ENCODE measurements at places on chromosomes 3 and 15. TPM values are rescaled to one million over a fixed set of nuclear protein-coding genes. Genes with fewer than 3 reads are reported as not detected.

DNA sequence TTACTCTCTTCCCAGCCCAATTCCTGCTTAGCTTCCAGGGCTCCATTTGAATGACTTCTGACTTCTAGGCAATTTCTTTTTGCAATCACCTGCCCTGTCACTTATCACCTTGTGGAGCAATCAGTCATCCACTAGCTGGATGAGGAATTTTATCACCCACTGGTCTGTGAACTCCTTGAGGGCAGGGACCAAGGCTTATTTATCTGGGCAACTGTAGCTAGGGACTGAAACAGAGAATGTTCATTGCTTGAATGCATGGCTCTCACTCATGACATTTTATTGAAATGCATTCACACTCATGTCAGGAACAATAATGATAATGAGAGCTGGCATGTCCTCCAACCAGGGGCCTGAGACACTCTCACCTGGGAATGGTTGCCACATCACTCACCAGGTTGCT lies 15.5 kb downstream of the TNFAIP8L3 start:
- no peak for DNase-seq

GRCh38 chr3:156395961-156396710 lies 158.8 kb downstream of the SSR3 start:
- no peak for DNase-seq

GRCh38 chr3:171454041-171454440 lies 6.2 kb downstream of the TNIK start:
- no peak for DNase-seq

- DNase-seq = no peak
Measured at GRCh38 chr3:150067561-150067960, 96.9 kb upstream of the PFN2 start.

GRCh38 chr3:151356794-151357462 lies 27.6 kb upstream of the P2RY13 start:
- no peak for DNase-seq

DNA sequence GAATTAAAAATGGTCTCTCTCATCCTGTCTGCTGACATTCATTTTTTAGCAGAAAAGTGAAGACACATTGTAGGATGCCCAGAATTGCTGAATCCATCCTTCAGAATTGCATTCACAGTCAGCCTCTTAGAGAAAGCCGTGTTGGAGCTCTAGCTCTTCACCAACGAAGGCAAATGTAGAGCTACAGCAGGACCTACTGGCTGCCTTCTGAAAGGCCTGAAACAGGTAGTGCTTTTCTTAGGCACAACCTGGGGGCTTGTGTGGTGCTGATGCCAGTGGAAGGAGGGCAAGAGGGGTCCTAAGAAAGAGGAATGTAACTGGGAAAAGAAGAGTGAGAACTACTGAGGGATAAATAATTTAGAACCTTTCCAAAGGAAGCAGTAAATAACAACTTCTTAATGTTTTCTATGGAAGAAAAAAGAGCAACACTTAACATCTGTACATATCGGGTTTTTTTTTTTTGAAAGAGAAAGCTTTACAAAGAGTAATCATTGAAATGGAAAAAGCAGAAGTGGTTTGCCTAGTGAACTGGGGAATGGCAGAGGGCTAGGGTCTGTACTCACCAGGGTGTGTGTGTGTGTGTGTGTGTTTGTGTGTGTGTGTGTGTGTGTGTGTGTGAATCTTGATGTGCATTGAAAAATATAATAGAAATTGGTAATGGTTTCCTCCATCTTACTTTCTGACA lies 297.8 kb downstream of the SATB1 start:
- DNase-seq = no peak

DNA sequence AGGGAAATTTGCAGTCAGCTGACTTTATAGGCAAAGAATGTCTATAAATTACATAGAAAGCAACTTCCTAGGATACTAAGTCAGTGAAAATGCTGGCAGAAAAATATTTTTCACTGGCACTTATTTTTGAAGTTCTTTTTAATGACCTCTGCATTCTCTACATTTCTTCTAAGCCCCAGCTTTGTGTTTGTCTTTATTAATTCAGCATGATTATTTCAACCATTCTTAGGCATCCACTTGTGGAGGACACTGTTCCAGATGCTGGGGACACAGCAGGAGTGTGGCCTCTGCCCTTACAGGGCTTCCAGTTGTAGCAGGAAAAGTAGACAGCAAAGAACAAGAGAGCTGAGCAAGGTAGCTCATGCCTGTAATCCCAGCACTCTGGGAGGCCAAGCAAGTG lies 15.0 kb downstream of the LRRK1 start:
- no peak for DNase-seq

GRCh38 chr3:177320765-177321247 lies 123.5 kb upstream of the TBL1XR1 start:
- DNase-seq = no peak

GRCh38 chr15:82945326-82945725 lies 7.2 kb downstream of the HOMER2 start:
- no peak for DNase-seq

DNA sequence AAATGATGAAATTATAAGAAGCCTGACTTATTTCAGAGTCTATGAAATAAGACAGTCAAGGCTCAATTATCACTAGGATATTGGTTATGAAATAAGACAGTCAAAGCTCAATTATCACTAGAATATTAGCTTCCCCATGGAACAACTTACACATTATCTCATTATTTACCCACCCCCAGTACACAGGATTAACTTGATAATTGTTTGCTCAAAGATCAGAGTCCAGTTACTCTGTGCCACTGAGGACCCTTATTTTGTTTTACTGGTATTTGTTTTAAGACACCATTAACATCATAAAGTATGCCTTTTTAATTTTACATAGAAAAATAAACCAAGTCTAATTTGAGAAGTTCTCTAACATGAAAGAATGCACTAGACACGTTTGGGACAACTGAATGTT lies 225.4 kb downstream of the SI start:
- DNase-seq = no peak

DNA sequence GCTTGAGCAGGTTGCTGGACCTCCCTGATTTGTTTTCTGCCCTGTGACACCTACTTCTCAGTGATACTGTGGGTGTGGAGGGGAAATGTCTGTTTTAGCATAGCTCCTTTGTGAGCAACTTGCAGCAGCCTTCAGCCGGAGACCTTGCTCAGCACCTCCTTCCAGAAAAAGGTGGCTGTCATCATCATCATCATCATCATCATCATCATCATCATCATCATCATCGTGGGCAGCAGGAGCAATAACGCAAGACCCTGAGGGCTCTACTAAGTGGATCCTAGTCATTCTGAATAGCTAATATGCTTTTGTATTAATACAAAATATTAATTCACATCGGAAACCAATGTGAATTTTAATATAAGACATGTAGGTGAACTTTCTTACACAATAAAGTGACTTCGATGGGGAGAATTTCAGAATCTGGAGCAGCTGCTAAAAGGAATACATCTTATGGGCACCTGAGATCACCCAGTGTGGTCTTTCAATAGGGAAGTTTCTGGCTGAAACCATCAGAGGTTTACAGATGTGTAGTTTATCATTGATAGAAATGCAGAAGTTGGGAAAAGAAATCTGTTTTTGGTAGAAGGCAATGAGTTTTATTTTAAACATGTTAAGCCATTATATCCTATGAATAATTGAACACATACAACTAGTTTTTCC lies 8.6 kb downstream of the GABRR3 start:
- no peak for DNase-seq

GRCh38 chr3:167671878-167672427 lies 18.2 kb upstream of the WDR49 start:
- no peak for DNase-seq

- DNase-seq = no peak
Measured at GRCh38 chr3:14358426-14359211, 43.8 kb upstream of the SLC6A6 start.

GRCh38 chr3:48356419-48356818 lies 15.6 kb upstream of the FBXW12 start:
- no peak for DNase-seq

- DNase-seq = no peak
Measured at GRCh38 chr3:66145408-66145733, 75.4 kb upstream of the SLC25A26 start.

- DNase-seq = no peak
Measured at GRCh38 chr3:48412375-48413001, 17.4 kb downstream of the PLXNB1 start.

DNA sequence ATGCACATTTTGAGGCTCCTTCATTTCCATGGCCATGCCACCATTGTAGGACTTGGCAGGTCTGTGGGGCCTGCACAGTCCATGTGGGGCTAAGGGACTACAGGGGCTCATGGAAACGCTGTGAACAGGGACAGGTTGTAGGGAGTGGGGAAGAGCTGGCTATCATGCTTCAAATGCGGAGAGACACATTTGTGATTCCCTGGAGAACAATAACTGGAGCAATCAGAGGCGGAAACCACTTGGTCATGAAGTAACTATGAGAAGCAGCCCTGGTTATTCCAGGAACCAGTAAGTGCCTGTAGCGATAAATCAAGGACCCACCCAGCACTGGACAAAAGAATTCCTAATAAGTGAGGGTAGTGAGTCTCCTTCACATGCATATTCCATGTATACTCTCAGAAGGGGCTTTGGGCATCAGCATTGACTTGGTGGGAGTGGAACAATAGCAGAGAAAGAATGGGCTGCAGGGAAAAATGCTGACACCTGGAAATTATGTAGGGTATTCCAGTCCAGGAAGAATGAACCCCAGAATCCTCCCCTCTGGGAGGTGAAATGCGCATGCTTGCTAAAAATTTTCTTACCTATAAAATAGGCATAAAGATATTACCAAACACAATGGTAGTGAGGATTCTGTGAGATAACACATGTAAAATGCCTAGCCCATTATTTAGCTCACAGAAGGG lies 251.4 kb upstream of the ROPN1 start:
- no peak for DNase-seq

DNA sequence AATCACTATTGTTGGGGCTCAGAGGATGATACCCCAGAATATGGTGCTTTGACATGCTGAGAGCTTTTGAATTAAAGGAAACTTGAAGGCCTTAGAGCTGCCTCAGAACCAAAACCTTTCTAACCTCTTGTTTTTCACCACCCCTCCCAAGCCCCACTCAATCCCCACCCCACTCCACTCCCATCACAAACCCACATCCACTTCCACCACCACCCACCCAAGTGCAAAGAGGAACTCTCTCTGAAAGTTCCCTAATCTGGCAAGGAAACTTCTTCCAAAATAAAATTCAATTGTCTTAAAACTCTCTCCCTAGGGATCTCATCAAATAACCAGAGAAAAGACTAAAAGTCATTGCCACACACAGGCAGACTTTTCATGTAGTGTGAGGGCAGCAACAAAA lies 301.2 kb upstream of the ARHGEF26 start:
- no peak for DNase-seq

GRCh38 chr15:62085740-62086139 lies 19.0 kb downstream of the C2CD4A start:
- no peak for DNase-seq

GRCh38 chr15:37138591-37139215 lies 38.4 kb upstream of the MEIS2 start:
- DNase-seq = no peak

The MUSTN1 gene
- total RNA-seq = not detected

The GABRR3 gene
- not detected for total RNA-seq

The PLD1 gene
- total RNA-seq = 0.99 TPM

The AKAP13 gene
- total RNA-seq = 113 TPM

The TGM5 gene
- not detected for total RNA-seq

The INSYN1 gene
- not detected for total RNA-seq

The ASB14 gene
- total RNA-seq = not detected

The DAZL gene
- total RNA-seq = not detected

The TRPM1 gene
- not detected for total RNA-seq

The GOLGA6B gene
- total RNA-seq = not detected
